RKO (cell line): ENCODE measurements at places on chromosomes 11 and 22.

DNA sequence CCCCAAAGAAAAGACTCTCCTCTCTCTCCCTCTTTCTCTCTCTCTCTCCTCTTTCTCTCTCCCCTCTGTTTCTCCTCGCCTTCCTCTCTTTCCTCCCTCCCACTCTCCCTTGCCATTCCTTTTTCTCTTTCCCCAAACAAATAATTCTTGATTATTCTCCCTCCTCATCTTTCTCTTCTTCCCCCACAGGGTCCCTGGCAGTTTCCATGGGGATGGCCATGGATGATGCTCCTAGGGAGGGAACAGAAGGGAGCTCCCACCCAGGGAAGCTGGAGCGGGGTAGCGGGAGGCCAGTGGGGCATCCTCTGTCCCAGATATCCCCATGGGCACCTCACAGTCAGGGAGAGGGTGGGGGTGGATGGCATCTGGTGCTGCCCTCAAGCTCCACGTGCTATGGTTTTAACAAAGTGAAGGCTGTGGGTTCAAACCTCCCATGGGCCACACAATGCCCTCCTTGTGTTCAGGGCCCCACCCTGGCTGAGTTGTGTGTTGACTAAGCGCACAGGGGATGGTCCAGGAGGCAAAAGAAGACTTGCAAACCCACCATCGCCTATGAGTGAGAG, 266.4 kb downstream of the BUD13 start:
- no peak for DNase-seq

DNA sequence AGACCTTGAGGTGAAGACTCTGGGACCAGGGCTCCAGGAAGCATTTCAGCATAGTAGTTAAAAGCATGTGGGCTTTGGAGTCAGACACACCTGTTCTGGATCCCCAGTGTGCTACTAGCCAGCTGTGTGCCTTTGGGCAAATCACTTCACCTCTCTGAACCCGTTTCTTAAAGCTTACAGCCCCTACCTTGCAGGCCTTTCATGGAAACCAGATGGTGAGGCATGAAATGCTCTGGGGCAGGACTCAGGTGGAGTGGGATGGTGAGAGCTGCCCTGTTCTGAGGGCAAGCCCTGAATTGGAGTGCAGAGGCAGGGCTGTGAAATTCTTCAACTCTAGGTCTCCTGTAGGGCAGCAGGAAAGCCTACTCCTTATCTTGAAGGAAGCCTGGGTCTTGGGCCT, 10.5 kb downstream of the UCP2 start:
- no peak for DNase-seq

DNA sequence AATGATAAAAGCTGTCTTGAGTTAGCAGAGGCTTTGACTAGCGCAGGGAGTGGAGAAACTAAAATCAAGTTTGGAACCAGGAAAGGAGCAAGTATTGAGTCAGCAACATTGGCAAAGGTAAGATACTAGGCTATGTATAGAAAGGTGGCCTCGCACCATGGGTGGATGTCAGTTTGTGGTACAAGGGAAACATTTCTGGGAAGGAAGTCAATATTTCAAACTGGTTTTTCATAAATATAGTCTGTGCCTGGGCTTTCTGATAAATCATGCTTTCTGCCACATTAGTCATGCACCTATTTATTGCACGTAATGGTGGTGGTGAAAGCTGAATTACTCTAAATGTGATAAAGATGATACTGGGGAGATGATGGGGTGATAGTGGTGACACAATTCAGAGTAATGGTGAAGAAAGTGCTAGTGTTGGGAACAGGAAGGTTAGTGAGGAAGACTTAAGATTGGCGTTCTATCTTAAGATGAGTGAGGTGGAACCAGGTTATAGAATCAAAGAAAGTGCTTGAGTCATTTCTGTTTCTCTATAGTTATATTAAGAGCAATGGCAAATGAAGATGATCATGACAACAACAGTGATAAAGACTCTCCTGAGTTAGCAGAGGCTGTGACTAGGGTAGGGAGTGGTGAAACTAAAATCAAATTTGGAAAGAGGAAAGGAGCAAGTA, 729.0 kb downstream of the FAM181B start:
- no peak for DNase-seq

DNA sequence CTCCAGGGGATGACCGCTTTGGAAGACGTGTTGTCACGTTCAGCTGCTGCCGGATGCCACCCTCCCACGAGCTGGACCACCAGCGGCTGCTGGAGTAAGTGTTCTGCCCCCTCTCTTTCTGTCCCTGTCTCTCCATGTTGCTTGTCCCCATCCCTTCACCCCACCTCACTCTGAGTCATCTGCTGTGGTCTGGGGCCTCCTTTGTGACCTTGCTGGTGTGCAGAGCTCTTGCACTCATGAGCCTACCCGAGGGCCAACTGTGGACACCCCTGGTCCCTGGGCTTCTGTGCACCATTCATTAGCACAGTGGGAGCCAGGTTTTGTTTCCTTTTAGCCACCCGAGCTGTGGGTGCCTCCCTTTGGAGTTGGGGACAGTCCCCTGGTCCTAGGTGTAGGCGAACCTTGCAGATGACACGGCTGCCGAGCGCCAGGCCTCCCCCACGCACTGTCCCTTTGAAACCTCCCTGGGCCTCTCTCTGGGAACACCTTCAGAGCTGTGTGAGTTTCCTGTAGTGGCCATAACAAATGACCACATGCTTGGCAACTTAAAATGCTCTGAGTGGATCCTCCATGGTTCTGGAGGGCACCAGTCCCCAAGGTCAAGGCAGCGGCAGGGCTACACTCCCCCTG, 49.8 kb downstream of the ARHGAP8 start:
- DNase-seq = no peak

DNA sequence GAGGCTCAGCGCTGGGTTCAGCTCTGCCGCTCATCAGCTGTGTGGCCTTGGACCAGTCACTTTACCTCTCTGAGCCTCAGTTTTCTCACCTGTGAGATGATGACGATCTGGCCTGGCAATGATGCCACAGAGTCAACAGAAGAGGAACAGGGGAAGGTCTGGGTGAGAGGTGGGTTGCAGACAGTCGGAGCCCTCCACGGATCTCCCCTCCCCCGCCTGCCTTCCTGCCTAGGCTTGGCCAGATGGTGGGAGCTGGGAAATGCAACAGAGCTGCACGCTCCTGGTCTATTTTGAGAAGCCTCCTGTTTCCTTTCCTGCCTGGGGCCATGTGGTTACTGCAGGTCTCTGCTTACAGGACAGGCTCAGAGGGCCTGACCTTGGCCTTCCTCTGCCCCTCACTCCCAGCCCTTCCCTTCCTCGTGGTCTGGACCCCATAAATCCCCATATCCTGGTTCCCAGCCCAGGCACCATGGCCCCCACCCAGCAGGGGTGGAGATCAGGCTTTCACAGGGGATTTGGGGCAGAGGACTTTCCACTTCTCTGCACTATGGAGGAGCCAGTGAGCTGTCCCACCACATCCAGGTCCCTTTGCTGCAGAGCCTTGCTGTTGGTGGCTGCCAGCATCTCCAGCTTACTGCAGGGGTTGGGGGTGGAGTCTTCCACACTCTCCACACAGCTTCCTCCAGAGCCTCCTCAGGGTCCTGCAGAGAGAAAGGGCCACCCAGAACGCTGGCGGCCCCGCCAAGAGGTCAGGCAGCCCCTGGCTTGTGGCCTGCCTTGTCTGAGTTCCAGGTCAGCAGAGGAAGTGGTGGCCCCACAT, 46.9 kb downstream of the C11orf96 start:
- DNase-seq = no peak

- no peak for DNase-seq
Observed at GRCh38 chr22:48347311-48347710, 1480.4 kb downstream of the BRD1 start.

DNA sequence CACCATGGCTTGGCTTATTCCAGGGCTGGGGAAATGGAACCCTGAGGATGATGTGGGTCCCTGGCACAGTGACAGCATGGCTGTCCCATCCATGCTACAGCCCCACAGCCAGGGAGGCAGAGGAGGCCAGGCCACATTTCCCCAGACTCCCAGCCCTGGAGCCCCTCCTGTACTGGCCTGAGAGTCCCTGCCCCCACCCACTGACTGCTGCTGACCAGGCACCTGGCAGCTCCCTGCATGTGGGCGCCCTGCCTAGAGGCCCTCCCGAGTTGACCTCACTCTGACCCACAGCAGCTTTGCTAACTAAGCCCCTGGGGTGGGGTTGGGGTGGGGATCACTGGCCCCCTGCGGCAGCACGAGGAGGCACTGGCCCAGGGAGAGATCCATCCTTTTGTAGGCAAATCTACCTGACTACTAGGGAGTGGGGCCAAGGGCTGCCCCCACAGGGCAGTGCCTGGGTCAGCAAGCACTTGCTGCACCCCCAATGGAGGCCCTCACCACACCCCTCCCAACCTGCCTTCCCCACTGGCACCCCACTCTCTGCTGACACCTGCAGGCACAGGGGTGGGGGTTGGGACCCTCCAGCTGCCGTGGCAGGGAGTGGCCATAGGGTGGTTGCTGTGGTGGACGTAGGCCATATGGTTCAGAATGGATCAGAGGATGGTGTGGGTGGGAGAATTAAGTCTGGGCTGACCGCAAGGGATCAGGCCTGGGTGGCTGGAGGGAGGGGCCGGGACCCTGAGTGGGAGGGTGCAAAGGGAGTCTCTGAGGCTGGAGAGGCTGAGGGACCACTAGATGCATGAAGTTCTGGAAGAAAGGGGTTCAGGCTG, 17.4 kb downstream of the ARVCF start:
- no peak for DNase-seq

DNA sequence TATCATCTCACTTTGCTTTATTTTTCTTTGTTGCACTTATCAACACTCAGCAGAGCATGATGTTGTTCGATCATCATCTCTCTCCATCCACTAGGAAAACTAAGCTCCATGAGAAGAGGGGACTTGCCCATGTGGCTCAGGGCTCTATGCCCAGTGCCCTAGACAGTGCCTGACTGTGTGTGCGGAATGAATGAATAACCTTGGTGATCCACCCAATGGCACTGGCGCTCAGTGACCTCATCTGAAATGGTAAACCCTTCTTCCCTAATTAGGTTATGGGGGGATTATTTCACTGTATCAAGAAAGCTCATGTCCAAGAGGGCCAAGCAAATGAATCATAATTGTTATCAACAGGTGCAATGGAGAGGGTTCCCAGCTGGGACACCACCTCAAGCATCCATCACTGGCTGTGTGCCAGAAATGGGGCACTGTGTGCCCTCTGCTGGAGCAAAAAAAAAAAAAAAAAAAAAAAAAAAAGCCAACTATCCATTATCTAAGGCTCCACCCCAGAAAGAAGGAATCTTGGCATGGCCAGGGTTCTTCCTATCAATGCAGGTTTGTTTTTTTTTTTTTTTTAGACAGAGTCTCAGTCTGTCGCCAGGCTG, 172.6 kb downstream of the LARGE1 start:
- no peak for DNase-seq

- no peak for DNase-seq
Observed at GRCh38 chr22:44201665-44202064, 20.9 kb downstream of the PARVG start.

DNA sequence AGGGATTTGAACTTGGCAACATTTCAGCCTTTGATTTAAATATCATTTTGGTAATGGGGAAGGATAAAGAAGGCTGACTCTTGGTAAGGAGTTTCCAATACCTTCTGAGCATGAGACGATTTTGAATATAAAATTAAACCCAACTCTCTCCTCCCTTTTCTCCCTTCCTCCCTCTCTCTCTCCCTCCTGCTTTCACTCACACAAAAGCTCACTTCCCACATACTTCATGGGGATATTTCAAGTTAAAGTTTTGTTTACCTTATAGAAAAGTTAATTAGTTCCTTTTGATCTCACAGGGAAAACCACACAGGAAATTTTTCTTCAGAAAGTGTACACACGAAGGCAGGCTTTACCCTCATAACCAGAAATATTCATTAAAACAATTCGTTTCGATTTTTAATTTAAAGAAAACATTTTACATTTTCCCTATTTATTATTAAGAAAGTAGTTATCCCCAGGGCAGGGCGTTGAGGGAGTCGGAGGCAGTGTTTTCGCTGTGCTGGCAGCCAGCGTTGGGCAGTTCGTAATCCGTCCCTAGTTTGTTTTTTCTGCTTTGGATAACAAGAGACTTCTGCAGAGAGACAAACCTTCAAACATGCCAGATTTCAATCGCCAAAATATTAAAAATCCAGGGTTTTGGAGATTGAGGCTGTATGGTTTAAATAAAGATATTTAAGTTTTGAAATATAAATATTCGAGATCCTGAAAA, 25.3 kb upstream of the ALX4 start:
- no peak for DNase-seq

GRCh38 chr11:58902881-58903280, 36.4 kb upstream of the GLYATL1 start:
- DNase-seq = no peak

DNA sequence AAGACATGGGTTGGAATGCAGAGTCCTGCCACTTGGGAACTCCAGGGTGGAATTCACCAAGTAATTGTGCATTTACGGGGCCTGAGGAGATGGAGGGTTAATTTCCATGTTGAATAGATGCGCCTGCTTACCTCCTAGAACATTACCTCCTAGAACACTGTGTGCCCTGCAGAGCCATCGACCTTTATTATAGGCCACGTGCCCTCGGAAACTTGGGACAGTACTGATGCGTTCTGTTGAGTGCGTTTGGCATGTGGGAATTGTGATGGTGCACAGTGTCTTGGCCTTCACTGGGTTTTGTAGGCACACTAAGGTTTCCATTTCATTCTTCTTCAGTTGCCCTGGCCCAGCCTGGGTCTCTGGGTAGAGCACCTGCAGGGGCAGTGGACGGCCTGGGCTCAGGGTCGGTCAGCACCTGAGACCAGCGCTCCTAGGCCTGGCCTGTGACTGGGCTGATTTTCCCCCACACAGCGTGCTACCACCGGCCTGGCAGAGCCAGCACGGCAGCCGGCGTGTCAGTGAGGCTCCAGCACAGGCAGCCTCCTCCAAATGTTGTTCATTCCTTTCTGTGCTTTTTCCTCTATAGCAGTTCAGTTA, 12.7 kb downstream of the TRMU start:
- no peak for DNase-seq

GRCh38 chr11:87215236-87215635, 177.5 kb downstream of the TMEM135 start:
- DNase-seq = peak; percentile 38

GRCh38 chr11:118004543-118005223, 18.5 kb downstream of the IL10RA start:
- no peak for DNase-seq

DNA sequence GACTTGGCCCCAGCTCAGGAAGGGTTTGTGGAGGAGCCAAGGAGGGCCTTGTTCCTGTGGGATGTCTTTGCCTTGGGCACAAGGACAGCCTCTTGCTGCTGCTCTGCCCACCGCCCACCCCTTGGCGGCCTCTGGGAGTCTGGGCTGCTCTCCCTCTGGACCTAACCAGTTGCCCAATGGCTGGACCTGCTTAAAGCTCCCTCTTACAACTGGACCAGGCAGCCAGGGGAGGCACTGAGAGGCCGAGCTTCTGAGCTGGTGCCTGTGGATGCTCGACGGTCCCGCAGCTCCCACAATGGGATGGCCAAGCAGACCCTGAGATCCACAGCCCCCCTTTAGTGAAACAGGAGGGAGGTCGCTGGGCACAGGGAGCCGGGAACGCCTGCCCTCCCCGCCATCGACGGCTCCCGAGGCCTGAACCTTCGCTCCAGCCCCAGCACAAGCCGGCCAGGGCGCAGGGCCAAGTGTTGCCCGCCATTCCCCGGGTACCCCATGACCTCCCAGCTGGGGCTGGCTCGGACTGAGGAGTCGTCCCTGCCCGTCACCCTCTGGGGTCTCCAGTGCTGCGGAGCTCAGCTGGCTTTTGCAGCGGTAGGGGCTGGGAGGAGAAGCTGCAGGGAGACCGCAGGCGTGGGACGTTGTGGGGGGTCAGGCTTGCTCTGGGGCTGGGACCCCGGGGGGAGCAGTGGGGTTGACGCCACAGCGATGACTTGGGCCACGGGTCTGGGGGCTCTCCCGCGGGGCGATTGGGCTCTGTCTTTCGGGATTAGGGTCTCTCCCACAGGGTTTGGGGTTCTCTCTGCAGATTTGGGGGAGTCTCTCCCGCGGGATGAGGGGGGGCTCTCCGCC, 584 bp upstream of the GAL start:
- no peak for DNase-seq

- peak; percentile 16 for DNase-seq
Observed at GRCh38 chr11:74871037-74871436, 77.9 kb downstream of the XRRA1 start.
